ENCODE measurements at places on chromosomes 7 and 10.
A peak's percentile ranks its signal among the peaks of the same experiment; 100 is the strongest.

GRCh38 chr10:126670895-126671261 lies 385 bp upstream of the C10orf90 start:
- no peak for DNase-seq

DNA sequence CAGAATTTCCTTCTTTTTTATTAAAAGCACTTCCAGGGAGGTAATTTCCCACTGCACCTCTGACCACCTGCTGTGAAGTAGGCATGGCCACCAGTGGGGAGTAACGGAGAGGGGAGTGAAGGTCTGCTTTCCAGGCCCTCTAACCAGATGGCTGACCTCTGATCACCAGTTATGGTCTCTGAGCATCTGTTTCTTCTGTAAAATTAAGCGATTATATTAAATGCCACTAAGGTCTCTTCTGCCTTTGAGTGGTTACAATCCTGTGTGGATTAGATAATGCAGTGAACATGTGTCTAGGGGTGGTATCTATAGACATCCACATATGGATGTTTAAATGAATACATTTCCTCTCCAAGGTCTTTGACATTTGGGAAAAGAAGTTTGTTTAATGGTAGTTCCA lies 199.6 kb downstream of the HERPUD2 start:
- DNase-seq: no peak

DNA sequence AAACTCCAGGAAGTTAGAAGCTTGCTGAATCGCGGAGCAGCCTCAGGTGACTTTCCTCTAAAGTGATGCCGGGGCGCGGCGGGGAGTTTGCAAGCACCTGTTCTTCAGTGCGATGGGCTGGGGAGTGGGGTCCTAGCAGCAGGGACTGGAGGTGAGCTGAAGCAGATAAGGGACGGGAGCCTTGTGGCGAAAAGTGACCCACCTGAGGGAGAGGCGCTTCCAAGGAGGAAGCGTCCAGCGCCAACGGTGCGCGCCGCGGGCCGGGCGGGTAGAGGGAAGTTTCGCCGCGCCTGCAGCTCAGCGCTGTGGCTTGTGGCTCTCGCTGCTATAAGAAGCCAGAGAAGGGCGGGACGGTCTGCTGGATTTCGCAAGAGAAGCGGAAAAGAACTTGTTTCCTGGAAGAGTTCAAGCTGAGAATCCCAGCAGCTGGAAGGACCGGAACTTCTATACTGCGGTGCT lies at the start of gene STEAP4:
STEAP4 (minus strand) TSS at position 305 of the 459 bp plus-strand sequence. CDS start 22,625 bp downstream, outside the sequence.
- DNase-seq: peak; percentile 66

DNA sequence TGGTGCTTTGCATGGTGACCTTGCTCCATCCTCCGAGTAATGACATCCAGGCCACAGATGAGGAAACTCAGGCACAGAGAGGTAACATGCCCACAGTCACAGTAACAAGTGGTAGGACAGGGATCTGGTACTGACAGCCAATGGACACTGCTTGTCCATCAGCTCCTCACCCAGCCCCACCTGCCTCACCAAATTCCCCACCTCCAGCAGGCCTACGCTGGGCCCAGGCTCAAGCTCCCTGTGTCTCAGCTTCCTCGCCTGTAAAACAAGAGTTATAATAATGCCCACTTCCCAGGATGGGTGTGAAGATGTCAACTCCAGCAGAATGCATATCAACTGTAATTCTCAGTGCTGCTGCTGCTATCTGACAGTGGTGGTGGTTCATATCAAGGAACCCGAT lies 123.8 kb downstream of the GRID1 start:
- no peak for DNase-seq

DNA sequence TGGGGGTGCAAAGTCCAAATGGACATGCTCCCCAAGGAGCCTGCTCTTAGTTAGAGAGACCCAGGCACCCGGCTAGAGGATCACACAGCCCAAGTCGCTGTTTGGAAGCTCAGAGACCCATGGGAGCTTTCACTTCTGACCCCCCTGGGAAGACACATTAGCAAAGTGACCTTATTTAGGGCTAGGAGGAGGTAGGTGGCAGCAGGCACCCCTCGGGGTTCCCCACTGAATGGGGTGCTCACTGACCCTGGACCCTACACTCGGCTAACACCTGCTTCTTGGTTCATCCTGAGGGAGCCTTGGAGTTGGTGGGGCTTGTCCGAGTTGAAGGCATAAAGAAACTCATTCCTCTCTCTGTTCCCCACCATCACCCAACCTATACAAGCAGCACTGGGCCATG lies 27.1 kb upstream of the HABP2 start:
- DNase-seq: no peak

DNA sequence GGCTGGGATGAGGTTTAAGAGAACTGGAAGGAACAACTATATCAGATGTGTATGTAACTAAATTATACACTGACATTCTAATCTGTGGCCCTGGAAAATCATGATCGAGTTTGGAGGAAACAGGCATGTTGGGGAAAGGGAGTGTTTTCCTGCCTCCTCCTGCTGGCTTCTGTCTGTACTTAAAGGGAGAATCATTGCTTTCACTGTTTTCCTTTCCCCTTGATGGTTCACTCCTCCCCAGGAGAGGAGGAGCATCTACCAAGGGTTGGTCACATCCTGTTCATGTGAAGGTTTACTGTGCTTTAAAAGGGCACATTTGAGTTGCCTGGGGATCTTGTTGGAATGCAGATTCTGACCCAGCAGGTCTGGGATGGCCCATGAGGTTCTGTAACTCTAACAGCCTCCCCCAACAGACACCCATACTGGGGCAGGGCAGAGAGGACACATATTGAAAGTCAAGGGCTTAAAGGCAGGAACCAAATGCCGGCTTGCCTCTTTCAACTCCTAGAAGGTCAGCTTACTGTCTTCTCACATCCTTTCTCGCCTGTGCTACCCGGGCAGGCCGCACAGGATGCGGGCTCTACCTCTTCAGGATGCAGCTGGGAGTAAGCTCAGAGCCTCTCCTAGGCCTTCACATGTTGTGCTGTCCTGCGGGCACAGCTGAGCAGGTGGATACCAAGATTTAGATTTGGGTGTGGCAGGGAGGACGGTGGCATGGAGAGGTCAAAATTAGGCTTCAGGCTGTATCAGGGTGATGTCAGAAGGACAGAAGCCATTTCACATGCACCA lies 694.8 kb downstream of the KCNMA1 start:
- DNase-seq: no peak

GRCh38 chr10:58936364-58936763 lies 240.1 kb upstream of the PHYHIPL start:
- no peak for DNase-seq
